ENCODE measurements at places on chromosomes 4 and X.

DNA sequence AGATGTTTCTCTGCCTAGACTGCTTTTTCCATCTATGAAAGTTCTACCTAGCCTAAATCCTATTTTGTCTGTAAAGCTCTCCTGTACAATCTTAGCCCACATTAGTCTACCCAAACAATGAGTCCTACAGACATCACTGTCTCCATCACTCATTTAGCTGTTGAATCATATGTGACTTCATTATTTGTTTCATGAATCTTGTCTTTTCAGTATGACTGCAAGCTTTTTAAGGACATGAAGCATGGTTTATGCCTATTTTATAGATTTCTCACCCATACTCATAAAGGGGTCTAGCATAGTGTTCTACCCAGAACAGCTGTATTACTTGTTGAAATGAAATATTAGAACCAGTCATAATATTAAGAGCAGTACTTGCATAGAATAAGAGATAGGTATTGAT, 13.0 kb downstream of the AMMECR1 start:
- no peak for DNase-seq

DNA sequence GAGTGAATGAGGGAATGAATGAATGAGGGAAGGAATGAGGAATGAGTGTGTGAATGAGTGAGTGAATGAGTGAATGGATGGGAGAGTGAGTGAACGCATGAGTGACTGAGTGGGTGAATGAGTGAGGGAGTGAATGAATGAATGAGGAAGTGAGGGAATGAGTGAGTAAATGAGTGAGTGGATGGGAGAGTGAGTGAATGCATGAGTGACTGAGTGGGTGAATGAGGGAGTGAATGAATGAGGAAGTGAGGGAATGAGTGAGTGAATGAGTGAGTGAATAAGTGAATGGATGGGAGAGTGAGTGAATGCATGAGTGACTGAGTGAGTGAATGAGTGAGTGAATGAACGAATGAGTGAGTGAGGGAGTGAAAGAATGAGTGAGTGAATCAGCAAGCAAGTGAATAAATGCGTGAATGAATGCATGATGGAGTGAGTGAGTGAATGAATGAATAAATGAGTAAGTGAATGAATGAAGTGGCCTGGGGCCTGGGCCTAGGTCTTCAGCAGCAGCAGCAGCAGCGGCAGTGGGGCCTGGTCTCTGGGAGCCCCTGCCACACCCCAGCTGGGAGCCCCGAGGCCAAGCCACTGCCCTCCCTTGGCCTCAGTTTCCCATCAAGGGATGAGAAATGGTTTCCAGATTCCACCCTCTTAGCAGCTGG, 16.2 kb upstream of the PSAPL1 start:
- no peak for DNase-seq

GRCh38 chrX:120087289-120088017, 10.0 kb upstream of the RHOXF2B start:
- DNase-seq, result no peak

- no peak for DNase-seq
These were observed 46.2 kb downstream of the GUCY1B1 start for GRCh38 chr4:155805016-155805415.

DNA sequence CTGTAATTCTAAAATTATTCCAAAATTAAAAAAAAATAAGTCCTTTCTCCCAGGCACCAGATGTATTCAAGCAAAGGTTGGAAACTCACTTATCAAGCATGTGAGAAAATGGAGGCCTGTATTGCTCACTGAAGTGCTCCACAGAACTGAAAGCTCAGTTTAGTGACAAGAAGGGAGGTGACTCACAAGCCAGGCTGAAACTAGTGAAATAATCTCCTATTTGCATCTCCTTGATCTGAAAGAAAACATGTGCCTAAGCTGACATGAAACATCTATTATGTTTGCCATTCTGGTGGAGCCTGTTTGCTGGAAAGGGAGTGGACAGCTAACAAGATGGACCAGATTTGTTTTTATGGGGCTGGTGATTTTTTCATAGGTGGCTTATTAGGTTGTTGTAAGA, 54.0 kb upstream of the AMELX start:
- no peak for DNase-seq

- no peak for DNase-seq
These were observed 21.6 kb upstream of the REPS2 start for GRCh38 chrX:16924631-16925480.

DNA sequence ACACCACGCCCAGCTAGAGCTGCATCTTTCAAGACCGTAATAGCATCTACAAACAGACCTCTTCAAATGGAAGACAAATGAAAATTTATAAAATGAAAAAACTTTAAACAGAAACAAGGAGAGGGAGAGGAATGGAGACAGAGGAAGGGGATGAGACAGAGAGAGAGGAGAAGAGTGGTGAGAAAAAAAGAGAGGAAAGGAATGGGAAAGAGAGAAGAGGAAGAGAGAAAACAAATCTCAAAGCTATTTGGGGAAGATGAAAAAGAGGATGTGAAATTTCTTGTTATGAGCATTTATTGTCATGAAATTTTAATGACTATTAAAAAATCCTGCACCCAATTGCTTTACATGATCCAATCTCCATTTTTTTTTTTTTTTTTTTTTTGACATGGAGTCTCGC, 726.9 kb downstream of the GRID2 start:
- no peak for DNase-seq

DNA sequence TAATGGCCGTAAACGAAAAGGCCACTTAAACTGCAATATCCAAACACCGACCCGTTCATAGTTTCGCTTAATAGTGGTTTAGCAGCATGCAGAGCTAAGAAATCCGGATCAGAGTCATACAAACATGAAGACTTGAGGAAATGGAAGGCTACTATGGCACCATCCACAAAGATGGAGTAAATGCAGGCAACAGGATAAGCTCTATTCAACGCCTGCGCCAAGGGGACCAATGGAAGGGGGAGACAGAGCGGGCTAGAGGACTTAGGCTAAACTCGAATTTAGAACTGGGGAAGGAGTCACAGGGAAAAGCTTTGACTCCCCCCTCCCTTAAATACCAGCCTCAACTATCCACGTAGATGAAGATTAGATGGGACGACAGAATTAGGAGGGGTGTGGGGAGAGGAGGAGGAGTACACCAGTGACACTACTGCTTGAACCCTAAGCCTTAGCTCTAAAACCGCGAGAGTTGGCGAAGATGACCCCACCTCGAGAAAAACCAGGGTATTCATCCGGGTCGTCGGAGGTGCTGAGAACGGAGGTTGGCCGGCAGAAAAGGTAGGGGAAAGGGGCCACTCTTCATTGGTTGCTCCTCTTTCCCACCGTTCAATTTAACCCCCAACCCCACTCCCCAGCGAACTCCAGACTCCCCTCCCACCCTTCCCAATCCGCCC, 3.5 kb downstream of the HUWE1 start:
- no peak for DNase-seq

DNA sequence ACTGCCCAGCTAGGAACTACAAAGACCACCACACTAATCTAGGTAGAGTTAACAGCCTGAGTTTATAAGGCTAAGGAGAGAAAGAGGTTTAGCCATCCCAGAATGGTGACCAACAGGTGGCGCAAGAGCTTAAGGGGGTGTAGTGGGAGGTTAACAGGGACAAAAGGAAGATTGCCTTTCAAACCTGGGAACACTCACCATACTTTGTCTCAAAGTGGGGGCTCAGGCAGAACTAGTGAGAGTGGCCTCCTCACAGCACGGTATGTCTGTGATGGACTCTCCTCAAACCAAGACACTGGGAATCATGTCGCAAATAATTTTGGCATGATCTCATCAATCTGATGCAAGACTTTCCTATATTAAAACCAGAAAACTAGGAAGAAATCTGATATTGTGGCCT, 23.4 kb downstream of the CCNI start:
- peak; percentile 71 for DNase-seq

- no peak for DNase-seq
These were observed 29.9 kb downstream of the FGFRL1 start for GRCh38 chr4:1041147-1041935.

- DNase-seq, result peak; percentile 59
These were observed at the start of gene HELT for GRCh38 chr4:185017964-185018772. TSS of gene HELT (plus strand) at chr4:185018490. CDS start at chr4:185018929, 439 bp downstream.

GRCh38 chr4:26126143-26126718, 194.6 kb upstream of the RBPJ start:
- no peak for DNase-seq

DNA sequence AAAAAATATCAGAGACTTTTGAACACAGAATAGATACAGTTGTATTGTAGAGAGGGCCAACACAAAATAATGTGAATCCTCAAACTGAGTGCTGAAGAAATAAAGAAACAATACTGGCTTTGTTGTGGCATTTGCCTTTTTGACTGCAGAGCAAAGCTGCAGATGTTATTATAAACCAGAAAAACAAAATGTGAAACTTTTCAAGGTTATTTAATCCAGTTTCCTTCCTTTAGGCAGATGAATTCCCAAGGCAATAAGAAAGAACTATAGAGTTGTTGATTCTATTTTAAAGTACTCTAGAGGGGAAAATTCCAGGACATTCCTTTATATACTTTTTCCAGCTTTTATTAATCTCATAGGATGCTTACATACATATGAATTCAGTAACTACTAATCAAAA, 186.8 kb downstream of the NDST4 start:
- no peak for DNase-seq

- no peak for DNase-seq
These were observed 11.0 kb upstream of the BMPR1B start for GRCh38 chr4:94746746-94747145.

GRCh38 chr4:40750461-40751258, 905 bp downstream of the NSUN7 start:
- no peak for DNase-seq

GRCh38 chrX:14380044-14380443, 149.3 kb upstream of the GLRA2 start:
- no peak for DNase-seq

- DNase-seq, result no peak
These were observed 321.9 kb upstream of the GIMD1 start for GRCh38 chr4:106690487-106690886.

GRCh38 chrX:4787971-4788370, 1074.5 kb upstream of the PRKX start:
- DNase-seq, result no peak

- no peak for DNase-seq
These were observed 94.6 kb upstream of the WDR44 start for GRCh38 chrX:118251271-118251670.

- DNase-seq, result no peak
These were observed at the start of gene FLNA for GRCh38 chrX:154374313-154375155. TSS of gene FLNA (minus strand) at chrX:154374634. CDS start at chrX:154371245, 3,389 bp downstream.

DNA sequence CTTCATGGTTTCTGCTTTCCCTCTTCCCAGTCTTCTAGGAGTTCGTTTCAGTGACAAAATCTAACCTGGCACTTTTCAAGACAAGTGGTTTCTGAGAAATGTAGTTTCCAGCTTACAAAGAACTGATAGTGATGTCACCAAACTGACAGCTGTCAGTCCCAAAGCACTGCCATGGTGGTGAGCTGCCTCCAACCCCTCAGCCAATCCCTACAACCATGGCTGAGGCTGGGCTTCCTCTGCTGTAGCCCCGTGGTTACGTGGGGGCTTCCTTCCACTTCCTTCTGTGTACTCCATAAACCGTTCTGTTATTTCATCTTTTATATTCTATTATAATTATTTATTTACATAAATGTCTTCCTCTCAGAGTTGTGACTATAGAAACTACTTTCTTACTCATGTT, 198.6 kb upstream of the AGA start:
- no peak for DNase-seq

DNA sequence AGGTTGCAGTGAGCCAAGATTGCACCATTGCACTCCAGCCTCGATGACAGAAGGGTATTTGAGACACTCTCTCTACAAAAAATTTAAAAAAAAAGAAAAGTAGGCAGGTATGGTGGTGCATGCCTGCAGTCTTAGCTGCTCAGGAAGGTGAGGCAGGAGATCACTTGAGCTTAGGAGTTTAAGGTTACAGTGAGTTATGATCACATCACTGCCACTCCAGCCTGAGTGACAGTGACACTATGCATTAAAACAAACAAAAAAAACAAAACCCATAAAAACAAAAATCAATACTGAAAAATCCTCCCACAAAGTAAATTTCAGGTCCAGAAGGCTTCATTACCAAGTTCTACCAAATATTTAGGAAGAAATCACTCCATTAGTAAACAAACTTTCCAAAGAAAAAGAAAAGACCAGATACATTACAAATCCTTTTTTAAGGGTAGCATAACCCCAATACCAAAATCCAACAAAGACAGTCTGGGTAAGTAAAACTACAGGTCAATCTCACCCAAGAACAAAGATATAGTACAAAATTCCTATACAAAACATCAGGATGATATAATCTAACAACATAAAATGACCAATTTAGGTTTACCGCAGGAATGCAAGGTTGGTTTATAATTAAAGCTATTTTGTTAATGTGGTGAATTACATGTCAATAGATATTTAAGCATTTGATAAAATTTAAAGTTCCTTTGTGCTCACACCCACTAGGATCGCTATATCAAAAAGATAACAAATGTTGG, 11.7 kb downstream of the NELFA start:
- DNase-seq, result no peak

DNA sequence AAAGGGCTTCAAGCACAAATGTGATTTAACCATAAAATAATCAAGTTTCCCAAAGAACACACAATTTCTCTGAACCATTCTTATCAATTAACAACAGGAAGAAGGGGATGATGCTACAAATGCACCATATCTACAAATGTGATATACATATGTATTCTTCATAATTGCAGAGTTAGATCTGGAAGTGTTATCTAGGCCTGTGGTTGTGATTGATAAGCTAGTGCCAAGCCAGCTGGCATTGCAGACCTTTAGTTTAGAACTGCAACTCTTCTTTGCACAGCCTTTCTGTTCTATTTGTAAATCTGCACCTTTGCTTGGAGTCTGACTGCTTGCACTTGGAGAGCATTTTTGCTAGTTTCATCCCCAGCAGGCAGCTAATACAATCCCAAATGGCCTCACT, 145.5 kb upstream of the NPY2R start:
- no peak for DNase-seq

DNA sequence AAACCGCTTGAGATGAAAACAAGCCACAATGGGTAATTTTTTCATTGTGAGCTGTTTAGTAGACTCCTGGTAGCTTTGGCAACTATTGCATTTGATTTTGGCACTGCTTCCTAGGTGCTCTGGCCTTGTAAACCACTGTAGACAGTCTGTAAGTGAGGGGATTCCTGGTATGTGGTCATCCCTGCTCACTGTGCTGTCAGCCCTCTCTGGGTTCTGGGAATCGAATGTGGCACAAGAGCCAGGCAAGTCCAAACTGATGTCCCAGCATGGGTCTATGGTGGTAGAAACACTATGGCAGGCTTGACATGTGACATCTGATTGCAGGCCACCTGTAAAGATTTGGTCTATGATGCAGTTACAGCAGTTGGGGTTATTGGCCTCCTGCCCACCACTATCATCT, 2.5 kb downstream of the USP51 start:
- no peak for DNase-seq
